Activated CD4-positive, alpha-beta T cell treated with anti-CD3 and anti-CD28 coated beads for 4 hours (primary cell): ENCODE measurements at places on chromosomes 2 and 18.
A peak's percentile ranks its signal among the peaks of the same experiment; 100 is the strongest.

DNA sequence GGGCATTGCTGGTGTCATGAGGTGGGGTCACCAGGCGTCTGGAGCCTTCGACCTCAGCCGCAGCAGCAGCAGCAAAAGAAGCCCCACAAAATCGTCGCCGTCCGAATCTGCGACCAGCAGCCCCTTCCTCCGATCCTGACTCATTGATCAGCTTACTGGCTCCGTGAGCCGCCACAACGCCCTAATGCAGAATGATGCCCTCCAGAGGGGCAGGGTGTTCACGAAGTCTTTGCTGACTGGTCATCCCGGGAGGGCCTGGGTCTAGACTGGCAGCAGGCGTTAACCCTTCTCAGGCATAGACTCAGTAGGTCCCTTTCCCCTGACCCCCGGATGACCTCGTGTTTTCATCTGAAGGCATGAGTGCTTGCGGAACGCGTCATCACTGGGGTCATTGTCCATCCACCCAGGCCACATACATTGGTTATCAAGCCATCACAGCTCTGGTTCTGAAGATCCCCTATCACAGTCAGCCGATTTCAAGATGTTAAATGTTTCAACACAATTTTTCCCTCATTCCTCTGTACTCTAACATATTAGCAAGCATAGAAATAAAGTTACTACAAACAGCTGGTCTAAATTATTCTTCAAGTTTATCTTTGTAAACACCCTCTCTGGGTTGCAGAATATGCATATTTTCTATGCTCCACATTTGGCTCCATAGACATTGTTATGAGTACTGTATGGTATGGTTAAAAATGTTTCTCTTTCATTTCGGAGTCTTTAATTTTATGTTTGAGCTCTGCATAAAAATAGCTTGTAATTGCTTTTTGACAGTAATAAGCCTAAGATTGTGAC lies 83.3 kb upstream of the SALL3 start:
- no peak for DNase-seq

GRCh38 chr2:238717084-238717483 lies 130.8 kb upstream of the TWIST2 start:
- DNase-seq, result no peak

- DNase-seq, result no peak
Measured at GRCh38 chr2:146623771-146624170, 1221.1 kb upstream of the ACVR2A start.

DNA sequence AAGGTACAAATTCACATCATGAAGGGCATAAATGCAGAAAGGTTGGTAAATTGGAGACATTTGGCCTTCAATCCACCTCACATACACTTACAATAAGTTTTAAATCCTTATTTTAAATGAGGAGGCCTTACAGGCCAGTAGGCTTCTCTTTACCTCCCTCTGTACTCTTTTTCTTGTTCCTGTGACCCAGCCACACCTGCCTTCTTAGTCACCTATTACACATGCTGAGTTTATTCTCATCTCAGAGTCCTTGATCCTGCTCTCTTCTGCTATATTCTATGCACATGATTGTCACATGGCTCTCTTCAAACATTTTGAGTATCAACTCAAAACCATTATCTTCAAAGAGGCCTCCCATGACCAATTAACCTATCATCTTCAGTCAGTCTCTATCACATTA lies 491.5 kb downstream of the SATB2 start:
- DNase-seq, result no peak

GRCh38 chr2:194004590-194005206 lies 1652.3 kb upstream of the SLC39A10 start:
- no peak for DNase-seq

DNA sequence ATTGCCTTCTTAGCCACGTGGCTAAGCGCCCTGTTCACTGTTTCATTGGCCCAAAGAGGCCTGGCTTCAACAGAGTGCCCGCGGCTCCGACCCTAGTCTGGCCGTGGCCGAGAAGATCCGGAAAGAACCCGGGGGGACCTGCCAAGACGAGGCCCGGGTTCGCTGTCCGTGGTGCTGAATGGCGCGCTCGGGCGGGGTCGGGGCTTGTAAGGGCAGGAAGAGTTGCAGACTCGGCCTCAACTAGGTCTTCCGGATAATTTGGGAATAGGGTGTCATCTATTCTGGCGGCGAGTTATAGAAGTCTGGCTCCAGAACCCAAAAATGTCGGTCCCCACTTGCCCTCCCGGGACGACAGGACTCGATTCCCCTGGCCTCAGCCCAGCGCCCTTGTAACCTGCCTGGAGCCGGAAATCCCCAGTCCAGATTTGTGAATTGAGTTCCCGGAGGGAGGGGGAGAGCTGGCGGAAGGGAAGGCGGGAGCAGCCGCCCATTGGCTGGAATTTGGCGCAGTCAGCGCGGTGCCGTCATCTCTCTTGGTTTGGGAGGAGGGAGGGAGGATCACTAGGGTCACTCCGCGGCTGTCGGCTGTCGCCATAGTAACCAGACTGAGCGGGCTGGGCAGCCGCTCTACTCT lies 3.5 kb downstream of the CDK5R2 start:
- DNase-seq, result peak; percentile 50

DNA sequence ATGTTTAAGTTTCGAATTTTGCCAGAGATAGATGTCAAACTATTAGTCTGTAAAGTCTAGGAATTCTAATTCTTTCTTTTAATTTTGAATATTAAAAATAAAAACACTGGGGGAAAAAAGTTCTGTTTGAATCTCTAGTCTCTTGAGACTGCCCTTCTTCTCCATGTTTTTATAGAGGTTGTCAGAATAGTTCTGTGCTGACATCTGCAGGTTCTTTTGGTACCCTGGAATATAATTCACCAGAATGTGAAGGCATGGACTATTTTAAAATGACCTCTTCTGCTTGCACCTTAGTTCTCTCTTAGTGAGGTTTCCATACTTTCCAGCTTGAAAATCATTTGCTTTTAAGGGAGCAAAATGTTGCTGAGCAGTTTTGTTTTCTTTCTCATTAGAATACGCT lies 121.0 kb upstream of the MSTN start:
- no peak for DNase-seq

GRCh38 chr2:230414302-230414701 lies 1.7 kb upstream of the SP100 start:
- DNase-seq, result no peak

- DNase-seq, result no peak
Measured at GRCh38 chr2:97926946-97927345, 68.8 kb downstream of the TMEM131 start.

GRCh38 chr18:34953212-34953611 lies 88.0 kb upstream of the MAPRE2 start:
- DNase-seq, result no peak

- no peak for DNase-seq
Measured at GRCh38 chr2:28702878-28703277, 48.8 kb upstream of the PPP1CB start.

- no peak for DNase-seq
Measured at GRCh38 chr2:132497591-132497990, 81.0 kb downstream of the GPR39 start.

GRCh38 chr2:60446413-60447267 lies 106.8 kb downstream of the BCL11A start:
- DNase-seq, result no peak

GRCh38 chr2:105143467-105144151 lies 97.9 kb upstream of the GPR45 start:
- DNase-seq, result no peak

GRCh38 chr2:71797035-71797810 lies 343.9 kb downstream of the DYSF start:
- DNase-seq, result no peak

GRCh38 chr18:42632801-42633200 lies 482.7 kb downstream of the RIT2 start:
- no peak for DNase-seq

GRCh38 chr2:179701524-179702110 lies 159.8 kb downstream of the ZNF385B start:
- DNase-seq, result no peak

- DNase-seq, result no peak
Measured at GRCh38 chr2:76958749-76959148, 563.4 kb downstream of the LRRTM4 start.

DNA sequence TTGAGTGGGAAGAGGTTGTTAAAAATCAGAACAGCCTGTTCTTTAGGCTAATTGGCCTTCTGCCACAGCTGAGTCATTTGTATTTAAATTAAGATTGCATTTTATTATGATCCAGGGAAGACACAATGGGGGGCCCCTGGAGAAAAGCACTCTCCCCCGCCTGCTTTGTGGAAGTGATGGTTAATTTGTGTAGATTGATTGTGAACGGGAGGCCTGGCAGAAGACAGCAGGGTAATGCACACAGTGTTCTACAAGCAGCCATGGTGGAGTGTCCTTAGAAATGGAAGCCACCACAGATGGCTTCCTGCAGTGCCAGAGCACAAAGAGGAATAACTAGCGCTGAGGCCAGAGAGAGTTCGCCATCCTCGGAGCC lies 19.6 kb downstream of the RAMP1 start:
- DNase-seq, result no peak

GRCh38 chr2:169798397-169798717 lies 314 bp upstream of the SSB start:
- no peak for DNase-seq

DNA sequence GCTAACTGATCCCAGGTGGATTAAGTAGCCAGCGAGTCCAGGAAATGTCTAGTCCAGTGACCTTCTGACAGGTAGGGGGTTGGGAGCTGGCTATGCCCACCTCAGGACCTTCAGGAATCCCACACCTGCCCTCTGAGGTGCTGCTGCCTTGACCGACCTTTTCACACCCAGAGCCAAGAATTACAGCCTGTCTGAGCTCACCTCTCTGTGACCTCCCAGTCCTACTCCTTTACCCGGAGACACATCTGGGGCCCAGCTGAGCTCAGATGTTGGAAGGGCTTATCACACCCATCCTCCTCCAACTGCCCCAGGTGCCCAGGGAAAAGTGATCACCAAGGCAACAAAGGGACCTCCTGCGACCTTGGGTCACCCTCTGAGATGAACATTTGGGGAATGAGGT lies 413.3 kb upstream of the TNP1 start:
- no peak for DNase-seq

DNA sequence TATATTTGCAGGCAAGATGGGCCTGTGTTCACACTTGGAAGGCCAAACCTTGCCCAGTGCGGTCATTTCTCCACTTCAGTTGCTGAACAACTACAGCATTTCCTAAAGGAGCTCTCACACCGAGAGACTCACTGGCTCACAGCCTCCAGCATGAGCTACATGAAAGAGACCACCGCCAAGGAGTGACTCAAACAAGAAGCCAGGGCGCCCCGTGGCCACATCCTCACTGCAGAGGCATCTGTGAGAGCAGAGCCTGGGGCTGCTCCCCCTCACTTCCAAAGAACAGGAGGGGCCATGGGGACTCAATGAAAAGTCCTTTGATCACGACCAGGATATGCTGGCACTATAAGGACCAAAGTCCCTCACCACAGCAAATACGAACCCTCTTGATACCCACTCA lies 50.0 kb downstream of the TMEM163 start:
- peak; percentile 81 for DNase-seq

GRCh38 chr18:5879479-5879882 lies 15.8 kb downstream of the TMEM200C start:
- DNase-seq, result no peak

- no peak for DNase-seq
Measured at GRCh38 chr2:48356701-48357325, 173.1 kb upstream of the STON1 start.

DNA sequence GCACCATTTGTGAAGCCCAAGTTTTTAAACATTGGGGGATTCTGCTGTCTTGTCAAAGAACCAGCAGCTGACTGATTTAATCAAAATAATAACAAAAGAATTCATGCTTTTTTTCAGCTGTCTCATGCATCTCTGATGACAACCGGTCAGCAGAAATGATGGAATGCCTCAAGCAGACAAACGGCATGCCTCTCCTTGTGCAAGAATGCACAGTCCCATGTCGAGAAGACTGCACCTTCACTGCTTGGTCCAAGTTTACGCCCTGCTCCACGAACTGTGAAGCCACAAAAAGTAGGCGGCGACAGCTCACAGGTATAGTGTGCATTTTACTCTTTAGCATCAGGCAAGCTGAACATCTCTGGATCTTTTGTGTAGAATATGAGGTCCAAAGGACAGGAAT lies 558.8 kb upstream of the HNMT start:
- no peak for DNase-seq

GRCh38 chr2:24494410-24494809 lies 3.4 kb downstream of the NCOA1 start:
- DNase-seq, result no peak

DNA sequence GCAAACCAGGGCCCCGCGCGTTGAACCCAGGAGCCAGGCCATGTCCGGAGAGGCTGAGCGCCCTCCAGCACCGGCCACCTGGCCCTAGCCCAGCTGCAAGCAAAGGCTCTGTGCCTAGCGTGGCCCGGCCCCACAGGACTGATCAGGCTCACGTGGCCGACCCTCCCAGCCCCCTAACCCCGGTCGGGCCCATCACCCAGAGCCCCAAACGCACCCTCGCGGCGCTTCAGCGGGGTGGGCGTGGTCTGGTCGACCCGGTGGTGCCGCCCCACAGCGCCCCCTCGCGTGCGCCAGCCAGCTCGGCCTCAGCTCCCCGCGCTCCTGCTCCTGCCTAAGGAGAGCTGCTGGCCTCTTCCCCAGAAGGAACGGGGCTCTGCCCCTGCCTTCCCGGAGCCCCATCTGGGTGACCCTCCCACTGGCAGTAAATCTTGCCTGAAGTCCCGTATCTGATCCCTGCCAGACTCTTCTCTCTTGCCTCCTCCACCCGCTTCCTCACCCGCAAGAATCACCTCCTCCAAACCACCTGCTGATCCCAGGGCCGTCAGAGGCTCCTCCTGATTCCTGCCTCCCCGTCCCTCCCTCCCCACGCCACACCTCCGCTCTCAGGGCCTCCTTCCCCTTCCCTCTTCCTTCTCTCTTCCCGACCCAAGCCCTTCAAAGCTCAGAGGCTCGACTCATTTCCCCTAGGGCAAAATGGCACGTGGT lies 12.3 kb upstream of the TEX51 start:
- no peak for DNase-seq

DNA sequence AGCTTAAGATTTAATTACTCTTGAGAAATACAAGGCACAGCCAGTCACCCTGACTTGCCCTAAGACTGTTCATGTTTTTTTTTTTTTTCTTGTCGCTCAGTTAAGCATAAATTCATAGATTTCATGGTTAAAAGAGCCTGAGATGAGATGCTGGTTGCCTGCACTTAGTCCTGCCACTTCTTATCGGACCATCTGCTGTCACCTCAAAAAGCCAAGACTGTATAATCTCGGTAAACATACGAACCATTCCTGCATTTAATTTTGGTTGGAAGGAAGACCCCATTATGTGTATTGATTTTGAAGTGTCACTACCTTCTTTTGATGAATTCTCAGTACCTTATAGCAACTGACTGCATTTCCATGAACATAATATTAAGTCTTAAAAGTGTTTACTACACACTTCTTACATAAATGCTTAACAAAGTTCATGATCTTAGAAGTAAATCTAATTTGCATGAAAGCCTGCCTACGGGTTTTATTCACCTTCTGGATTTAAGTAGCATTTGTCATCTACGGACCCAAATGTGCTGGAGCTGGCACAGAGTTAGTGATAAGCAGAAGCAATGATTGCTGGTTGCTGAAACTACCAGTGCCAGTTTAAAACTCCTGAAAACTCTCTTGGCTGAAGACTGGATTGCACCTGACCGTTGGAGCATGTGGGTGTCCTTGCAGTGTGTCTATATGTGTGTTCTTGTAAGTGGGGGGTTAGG lies 843.4 kb downstream of the TMEM182 start:
- no peak for DNase-seq

- no peak for DNase-seq
Measured at GRCh38 chr2:175151791-175152190, 16.2 kb downstream of the ATF2 start.

- DNase-seq, result no peak
Measured at GRCh38 chr2:51013933-51014526, 17.9 kb downstream of the NRXN1 start.

- DNase-seq, result no peak
Measured at GRCh38 chr18:61655630-61656029, 237.2 kb downstream of the RNF152 start.

- DNase-seq, result no peak
Measured at GRCh38 chr18:23740105-23740830, 51.0 kb downstream of the LAMA3 start.
